Pancreas (tissue), 10 donors: ENCODE measurements at places on chromosomes 12 and 14. TPM values are rescaled to one million over a fixed set of nuclear protein-coding genes. Genes with fewer than 3 reads are reported as not detected.

DNA sequence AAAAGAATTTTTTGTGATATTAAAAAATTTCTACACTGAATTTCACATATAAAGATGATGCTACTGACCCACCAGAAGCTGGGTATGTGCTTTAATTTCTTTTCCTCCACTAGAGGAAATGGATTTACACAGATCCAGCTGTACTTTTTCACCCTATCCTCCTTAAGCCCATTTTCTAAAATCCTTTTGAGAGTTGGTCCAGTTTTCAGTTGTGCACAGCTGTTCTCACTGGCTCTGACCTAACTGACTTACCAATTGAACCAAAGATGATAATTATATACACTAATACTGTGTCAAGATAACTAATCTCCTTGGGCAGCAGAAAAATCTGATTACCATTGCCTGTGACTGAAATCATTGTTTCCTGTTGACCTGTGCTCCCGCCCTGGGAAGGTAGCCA is 108.5 kb downstream of the ZFC3H1 start:
- DNase-seq, result no peak

DNA sequence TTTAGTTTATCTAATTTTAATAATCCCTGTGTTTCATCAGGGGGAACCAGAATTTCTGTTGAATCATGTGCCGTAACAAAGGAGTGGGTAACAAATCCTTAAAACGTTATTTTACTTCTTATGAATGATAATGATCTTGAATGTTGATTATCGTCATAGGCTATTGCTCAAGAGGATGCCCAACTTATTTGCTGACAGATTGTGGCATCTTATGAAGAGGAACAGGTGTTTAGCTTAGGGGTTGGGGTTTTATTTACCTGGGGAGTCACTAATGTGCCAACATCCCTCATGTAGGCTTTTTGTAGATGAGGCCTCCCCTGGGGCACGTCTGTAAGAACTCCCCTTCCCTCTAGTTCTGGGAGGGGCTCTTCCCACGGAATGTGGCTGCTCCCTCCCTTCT is 32.4 kb upstream of the TMX1 start:
- no peak for DNase-seq

- DNase-seq, result no peak
Observed at GRCh38 chr14:104658325-104658712, 31.1 kb upstream of the INF2 start.

DNA sequence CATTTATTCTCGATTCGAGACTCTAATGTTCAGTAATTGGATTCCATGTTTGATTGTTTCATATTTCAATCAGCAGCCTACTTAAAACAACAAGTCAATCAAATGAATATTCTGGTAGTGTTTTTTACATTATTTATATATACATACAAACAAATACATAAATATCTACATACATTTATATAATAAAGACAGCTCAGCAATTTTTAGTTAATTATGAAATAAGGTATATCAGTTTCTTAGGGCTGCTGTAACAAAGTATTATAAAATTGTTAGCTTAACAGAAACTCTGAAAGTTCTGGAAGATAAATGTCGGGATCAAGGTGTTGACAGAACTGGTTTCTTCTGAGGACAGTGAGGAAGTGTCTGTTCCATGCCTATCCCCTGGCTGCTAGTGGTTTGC is 105.9 kb downstream of the MGST1 start:
- DNase-seq, result no peak

DNA sequence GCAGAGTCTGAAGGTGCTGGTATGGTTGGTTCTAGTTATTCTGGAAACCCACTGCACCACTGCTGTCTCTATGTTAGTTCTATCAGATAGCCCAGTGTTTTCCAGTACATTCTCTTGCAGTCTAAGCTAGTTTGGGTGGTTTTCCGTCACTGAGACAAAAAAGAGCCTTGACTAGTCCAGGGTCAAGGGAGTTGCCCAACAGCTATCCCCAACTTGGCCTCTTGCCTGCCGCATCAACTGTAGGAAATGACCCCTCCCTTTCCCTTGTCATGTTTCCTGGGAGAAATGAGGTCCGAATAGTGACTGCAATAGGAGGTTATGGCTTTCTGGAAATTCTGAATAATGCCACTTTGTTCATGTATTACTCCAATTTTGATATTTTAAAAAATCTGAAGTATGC is 160.4 kb downstream of the EFCAB11 start:
- no peak for DNase-seq

DNA sequence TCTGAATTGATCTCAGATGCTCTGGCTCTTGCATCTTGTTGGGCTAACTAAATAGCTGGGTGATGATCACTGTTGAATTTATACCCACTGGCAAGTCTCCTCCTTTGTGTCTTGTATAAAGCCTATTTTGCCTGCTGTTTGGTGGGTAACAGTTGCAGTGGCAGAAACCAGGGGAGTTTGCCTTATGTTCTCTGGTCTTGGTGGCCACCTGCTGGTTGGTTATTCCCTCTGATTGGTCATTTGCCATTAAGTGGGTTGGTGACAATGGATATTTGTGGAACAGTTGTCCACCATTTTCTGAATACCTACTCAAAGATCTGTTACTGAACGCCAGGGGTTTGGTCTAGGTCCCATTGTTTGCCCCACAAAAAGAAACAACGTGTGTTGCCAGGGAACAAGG is 52.1 kb downstream of the AVPR1A start:
- no peak for DNase-seq

DNA sequence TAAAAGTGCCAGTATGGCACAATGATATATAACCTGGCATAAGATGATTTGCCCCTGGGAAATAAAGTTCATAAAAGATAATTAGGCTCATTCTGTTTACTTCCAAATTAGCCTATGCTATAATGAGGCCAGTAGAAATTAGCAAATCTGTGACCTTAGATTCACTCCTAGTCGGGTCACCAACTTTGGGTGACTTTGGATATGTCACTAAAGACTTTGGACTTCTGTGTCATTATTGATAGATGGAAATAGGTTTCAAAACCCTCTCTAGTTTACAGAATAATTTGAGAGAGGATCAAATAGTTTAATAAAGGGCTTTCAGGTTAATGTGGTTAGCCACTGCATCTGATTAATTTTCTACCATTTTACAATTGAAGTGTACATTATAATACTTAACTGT is 1869.3 kb upstream of the FLRT2 start:
- DNase-seq, result no peak

DNA sequence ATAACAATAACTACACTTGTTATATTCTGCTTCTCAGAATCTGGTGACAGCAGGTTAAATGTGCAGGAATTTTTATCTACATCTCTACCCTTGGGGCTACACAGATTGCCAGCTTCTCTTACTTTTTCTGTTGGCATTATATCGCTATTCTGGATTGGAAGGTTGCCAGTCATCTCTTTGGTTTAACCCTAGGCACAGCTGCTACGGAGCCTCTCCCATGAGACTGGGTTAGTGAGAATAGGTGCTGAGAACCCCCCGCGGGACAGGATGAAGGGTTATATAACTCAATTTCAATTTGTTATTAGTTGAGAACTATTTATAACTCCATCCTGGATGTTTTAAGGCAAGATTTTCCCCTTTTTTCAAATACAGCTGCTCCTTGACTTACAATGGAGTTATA is 73.1 kb downstream of the ACADS start:
- no peak for DNase-seq

GRCh38 chr14:64488590-64489099 is 15.0 kb downstream of the ZBTB25 start:
- no peak for DNase-seq

DNA sequence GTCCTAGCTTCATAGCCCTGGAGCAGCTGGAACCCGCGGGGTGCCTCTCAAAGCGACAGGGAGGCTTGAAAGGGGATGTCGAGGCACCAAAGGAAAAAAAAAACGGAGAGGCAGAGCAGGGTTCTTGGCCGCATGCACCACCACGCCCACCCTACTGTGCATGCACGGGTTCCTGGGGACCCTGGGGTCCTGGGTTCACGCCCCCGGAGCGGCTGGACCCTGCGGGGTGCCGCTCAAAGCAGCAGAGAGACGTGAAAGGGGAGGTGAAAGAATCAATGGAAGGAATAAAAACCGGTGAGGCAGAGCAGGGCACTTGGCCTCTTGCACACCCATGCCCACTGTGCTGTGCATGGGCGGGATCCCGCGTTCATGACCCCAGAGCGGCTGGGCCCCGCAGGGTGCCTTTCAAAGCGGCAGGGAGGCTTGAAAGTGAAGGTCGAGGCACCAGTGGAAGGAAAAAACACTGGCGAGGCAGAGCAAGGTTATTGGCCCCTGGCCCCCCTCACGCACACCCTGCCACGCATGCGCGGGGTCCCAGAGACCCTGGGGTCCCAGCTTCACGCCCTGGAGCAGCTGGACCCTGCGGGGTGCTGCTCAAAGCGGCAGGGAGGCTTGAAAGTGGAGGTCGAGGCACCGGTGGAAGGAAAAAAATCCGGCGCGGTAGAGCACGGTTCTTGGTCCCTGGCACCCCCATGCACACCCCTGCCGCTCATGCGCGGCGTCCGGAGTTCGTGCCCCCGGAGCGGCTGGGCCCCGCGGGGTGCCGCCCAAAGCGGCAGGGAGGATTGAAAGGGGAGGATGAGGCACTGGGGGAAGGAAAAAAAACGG is 318.5 kb downstream of the ALG10 start:
- DNase-seq, result no peak

- no peak for DNase-seq
Observed at GRCh38 chr14:57153286-57153685, 115.4 kb downstream of the EXOC5 start.

DNA sequence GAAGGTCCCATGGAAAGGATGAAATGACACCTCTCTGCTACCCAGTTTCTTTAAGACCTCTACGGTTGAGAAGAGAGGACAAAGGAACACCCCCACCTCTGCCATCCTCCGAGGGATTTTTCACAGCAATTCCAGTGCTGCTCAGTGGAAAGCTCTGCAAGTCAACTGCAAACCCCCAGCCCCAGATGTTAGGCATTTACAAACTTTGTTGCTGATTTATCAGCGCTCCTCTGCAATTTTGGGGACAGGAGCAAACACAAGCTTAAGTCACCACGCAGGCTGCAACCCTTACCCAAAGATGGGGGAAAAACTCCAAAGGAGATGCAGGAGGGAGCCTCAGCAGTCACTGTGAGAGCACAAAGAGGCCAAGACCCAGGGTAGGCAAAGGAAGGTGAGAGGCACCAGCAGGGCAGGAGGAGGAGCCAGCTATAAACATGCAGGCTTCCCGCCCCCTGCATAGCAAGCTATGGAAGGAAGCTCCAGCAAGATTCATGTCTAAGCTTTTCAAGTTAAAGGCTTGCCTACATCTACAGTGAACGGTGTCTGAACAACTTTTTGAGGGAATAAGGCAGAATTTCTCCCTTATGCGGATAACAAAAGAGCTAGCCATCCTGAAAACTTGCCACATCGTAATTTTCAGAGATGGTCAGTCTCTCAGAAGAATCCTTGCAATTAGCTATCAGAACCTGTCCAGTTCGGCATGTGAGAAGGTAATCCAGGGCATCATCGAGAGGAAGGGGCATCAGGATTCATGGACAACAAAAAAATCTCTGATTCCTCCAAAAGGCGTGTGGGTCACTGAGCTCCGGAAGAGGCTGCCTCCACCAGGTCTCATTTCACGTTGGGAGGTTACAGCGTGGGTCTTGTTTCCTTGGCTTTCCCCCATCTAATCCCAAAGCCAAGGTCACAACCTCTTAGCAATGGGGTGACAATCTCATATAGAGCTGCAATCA is 3.9 kb downstream of the CTDSP2 start:
- no peak for DNase-seq

DNA sequence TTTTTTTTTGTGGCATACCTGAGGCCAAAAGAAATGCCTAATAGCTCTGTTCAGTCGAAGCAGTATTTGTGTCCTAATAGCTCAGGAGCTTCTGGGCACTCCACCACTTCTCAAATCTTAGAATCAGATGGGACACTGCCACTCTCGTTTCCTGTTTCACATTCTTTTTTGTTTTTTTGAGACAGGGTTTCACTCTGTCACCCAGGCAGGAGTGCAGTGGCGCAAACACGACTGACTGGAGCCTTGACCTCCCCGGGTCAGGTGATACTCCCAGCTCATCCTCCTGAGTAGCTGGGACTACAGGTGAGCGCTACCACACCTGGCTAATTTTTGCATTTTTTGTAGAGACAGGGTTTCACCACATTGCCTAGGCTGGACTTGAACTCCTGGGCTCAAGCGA is 52.7 kb downstream of the SPPL3 start:
- DNase-seq, result no peak

DNA sequence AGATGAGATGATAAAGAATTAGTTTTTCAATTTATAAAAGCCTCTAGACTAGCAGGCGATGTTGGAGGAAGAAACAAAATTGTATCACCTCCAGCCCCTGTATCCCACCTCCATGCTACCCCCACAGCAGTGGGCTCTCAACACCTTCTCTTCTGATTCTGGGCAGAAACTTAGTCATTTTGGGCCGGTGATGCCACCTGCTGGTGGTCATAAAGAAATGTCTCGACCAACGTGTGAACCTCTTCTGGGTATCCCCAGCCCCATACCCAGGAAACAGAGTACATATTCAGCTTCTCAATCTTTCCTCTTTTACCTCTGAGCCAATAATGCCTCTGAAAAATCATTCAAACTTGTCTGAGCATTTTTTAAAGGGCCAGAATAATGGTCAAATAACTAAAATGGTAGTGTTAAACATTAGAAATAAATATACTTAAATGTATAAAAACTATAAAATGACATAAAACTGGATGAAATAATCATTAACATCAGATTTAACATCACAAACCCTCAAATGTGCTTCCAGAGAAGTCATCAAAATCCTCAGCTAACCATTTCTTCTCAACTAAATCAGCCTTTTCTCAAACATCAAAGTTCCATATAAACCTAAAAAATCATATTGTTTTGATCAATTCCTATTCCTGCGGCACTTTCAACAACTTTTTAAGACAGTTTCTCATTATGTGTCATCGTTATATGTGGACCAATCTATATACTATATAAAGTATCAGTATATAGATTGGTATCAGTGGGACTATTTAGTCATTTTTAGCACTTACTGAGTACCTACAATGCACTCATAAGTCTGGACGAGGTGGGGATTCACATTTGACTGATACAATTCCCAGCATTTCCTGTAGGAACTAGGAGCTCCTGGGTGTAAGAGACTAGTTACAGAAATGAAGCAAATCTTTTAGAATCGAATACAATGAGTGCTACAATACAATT is 69.4 kb downstream of the ATXN2 start:
- DNase-seq, result peak; percentile 22

DNA sequence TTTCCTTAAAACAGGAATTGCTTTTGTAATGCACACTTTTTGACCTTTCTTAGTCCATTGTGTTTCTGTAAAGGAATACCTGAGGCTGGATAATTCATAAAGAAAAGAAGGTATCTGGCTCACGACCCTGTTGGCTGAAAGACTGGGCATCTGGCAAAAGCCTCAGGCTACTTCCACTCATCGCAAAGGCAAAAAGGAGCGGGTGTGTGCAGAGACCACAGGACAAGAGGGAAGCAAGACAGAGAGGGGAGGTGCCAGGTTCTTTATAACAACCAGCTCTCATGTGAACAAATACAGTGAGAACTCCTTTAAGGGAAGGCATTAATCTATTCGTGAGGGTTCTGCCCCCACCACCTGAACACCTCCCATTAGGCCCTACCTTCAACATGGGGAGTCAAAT is 182.1 kb downstream of the C12orf50 start:
- DNase-seq, result no peak

Gene ADCY6
- 19.1 TPM for total RNA-seq

Gene GLT1D1
- 0.19 TPM for total RNA-seq

Gene REM2
- total RNA-seq, result not detected

Gene TMEM63C
- 3.0 TPM for total RNA-seq

Gene ANO4
- total RNA-seq, result 0.87 TPM

Gene LIMA1
- 26.0 TPM for total RNA-seq

Gene KERA
- not detected for total RNA-seq

Gene ST8SIA1
- total RNA-seq, result 0.72 TPM

Gene ABCC9
- 5.6 TPM for total RNA-seq
